CD8-positive, alpha-beta memory T cell (primary cell): ENCODE measurements at places on chromosomes 12 and 14. TPM values are rescaled to one million over a fixed set of nuclear protein-coding genes. Genes with fewer than 3 reads are reported as not detected.
A peak's percentile ranks its signal among the peaks of the same experiment; 100 is the strongest.

DNA sequence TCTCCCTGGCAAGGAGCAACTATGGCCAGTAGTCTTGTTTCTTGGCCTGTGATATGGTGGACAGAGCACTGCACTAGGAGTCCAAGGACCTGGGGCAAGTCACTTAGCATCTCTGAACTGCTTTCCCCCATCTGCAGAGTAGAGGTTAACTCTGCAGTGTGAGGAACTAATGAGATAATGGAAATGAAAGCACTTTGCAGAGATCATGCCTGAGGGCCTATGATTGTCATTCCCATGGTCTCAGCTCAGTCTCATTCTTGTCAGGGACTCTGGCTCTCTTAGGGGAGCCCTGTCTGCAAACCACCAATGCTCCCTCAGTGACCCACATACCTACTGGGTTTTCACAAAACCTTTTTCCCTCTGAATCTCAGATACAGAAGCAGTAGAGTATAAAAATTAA, 6.5 kb upstream of the PNMA1 start:
- DNase-seq: no peak
- no peak overlapping the region for H3K27ac ChIP-seq
- H3K4me1 ChIP-seq: no peaks in the 10 kb centered on the region
- no peaks in the 10 kb centered on the region for H3K27me3 ChIP-seq
- peaks cover 54% of the 10 kb centered on the region for H3K36me3 ChIP-seq

MBD6 gene
- total RNA-seq: 54.7 TPM

DNA sequence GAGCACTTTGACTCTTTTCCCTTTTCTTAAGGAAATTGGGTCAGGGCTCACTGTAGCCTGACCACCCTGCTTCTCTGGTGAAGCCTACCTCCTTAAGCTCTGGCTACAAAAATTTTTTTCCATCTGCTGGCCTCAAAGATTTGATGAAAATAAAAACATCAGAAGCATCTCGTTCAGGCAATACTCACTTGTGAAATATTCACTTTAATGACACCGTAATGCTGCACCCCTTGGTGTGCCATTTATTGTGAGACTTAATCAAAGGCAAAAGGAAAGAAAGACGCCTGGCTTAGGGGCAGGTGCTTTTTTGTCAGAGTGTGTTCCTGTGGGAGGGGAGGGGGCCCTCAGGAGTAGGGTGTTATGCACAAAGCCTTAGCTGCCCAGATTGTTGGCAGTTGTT, 155.0 kb upstream of the TMPO start:
- peaks cover 4% of the 10 kb centered on the region for H3K27me3 ChIP-seq
- H3K27ac ChIP-seq: no peak overlapping the region
- no peak for DNase-seq

CACNA2D4 gene
- total RNA-seq: 6.5 TPM

GALNT4 gene
- 5.8 TPM for total RNA-seq

DNA sequence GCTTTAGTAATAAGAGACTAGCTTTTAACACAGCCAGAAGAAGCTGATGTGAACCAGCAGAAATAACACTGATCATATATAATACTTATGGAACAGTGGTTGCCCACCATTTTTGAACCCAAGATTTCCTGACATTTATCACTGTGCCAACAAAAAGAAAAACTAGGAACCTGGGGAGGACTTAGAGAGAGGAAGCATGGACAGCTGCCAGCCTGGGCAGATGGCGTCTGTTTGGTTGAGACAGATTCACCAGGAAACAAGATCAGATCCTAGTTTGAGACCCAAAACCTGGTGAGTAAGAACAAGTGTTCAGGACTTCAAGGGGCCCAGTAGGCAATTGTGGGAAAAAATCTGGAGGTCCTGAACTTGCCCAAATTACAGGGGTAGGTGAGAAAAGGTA, 95.3 kb downstream of the BICD1 start:
- no peaks in the 10 kb centered on the region for H3K4me1 ChIP-seq
- no peak for DNase-seq
- H3K36me3 ChIP-seq: no peaks in the 10 kb centered on the region
- H3K4me3 ChIP-seq: no peak overlapping the region
- H3K27ac ChIP-seq: no peak overlapping the region

DNA sequence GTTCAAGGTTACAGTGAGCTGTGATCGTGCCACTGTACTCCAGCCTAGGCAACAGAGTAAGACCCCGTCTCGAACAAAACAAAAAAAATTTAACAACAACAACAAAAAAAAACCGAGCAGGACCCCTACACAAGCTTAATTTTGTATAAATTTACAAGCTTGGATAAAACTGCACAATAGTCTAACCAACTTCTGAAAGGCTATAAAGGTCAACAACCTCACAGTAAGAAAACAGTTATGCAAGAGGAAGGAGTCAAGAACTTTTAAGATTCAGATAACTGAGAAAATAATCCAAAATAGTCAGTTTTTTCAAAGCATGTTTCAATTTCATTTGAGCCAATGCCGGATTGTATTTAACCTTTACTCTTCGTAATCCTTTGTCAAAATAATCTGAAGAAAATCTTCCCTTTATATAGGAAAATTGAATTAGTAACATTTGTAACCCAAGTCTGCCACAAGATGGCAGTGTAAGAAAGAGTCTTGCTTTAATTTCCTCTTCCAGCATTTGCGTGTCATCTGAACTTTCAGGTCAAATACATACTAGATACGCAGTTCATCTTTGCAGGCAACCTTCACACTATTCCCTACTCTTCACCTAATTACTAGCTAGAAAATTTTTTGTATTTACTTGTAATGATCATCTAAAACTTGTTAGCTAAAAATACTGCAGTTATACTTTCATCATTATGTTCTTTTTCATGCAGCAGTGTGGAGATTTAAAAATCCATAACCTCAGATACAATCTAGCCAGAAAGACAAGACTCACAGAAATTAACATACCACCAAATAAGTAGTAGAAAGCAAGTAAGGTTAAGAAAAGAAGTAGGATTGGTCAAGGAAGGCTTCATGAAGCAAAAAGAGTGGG, 5.8 kb downstream of the CCNB1IP1 start:
- no peaks in the 10 kb centered on the region for H3K27me3 ChIP-seq
- no peak overlapping the region for H3K4me3 ChIP-seq
- no peaks in the 10 kb centered on the region for H3K36me3 ChIP-seq
- H3K27ac ChIP-seq: no peak overlapping the region
- DNase-seq: no peak
- H3K4me1 ChIP-seq: peaks cover under 1% of the 10 kb centered on the region

DNA sequence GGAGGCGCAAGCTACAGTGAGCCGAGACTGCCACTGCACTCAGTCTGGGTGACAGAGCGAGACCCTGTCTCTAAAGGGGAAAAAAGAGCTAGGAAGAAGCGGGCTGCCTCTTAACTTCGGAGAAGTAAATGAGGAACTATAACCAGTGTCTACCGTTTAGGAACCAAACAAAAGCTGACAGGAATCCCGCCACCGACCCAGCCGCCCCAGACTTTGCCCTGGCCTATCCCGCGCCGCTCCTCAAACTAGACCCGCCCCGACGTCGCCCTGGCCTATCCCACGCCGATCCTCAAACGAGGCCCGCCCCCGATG, 568 bp upstream of the SIVA1 start:
- H3K4me3 ChIP-seq: peak overlapping the region; percentile 87
- peak overlapping the region; percentile 73 for H3K27ac ChIP-seq
- DNase-seq: no peak
- peaks cover 4% of the 10 kb centered on the region for H3K36me3 ChIP-seq

DNA sequence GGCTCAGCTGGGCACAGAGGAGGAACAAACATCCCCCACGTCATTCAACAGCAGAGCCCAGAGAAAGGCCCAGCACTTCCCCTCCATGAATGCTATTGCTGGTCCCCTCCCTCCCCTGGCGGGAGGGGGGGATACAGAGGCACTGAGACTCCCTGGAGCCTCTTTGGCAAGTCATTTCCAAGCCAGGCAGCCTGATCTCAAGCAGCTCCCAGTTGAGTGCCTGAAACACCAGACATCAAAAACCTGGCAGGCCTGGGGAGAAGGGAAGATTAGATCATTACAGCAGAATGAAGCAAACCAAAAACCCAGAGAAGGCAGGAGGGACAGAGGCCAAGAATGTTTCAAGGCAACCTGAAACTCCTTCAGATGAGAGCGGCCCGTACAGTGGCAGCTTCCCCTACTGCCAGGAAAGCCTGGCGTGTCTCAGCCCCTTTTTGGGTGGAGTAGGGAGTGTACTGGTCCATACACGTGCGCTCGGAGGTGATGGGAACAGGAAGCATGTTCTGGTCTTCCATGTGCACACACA, 92.1 kb downstream of the LRRC74A start:
- no peaks in the 10 kb centered on the region for H3K27me3 ChIP-seq
- DNase-seq: no peak
- H3K27ac ChIP-seq: no peak overlapping the region
- H3K4me3 ChIP-seq: no peak overlapping the region
- H3K36me3 ChIP-seq: no peaks in the 10 kb centered on the region

- H3K27me3 ChIP-seq: no peaks in the 10 kb centered on the region
- no peak within 1 kb of the TSS for H3K4me3 ChIP-seq
- H3K36me3 ChIP-seq: no peaks in the 10 kb centered on the region
- no peaks in the 10 kb centered on the region for H3K4me1 ChIP-seq
- no peak within 1 kb of the TSS for H3K27ac ChIP-seq
These were observed at the start of gene DIO2 for GRCh38 chr14:80211153-80212022. TSS of gene DIO2 (minus strand) at chr14:80211504. CDS start at chr14:80211472, 32 bp downstream.

CNIH1 gene
- 87.1 TPM for total RNA-seq

NAA30 gene
- 25.1 TPM for total RNA-seq

RTN1 gene
- 0.13 TPM for total RNA-seq

DNA sequence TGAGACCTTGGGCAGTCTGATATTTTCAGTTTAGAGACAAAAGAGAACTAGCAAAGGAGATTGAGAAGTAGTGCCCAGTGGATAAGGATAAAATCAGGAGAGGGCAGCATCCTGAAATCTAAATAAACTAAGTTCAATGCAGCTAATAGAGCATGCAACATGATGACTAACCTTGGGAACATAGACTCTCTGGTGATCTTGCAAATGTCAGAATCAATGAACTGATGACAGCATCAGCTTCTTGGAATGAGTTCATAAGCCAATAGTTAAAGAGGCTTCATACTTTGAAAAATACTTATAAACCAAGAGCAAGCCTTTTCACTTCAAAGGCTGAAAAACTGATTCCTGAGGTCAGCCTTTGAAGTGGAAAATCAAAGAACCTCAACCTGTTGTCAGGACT, 8.2 kb downstream of the TAS2R19 start:
- no peak overlapping the region for H3K27ac ChIP-seq
- no peaks in the 10 kb centered on the region for H3K27me3 ChIP-seq
- H3K36me3 ChIP-seq: no peaks in the 10 kb centered on the region
- H3K4me1 ChIP-seq: no peaks in the 10 kb centered on the region
- DNase-seq: no peak

- DNase-seq: peak; percentile 99
- no peaks in the 10 kb centered on the region for H3K36me3 ChIP-seq
- no peaks in the 10 kb centered on the region for H3K27me3 ChIP-seq
- H3K27ac ChIP-seq: peak within 1 kb of the TSS; percentile 86
These were observed at the start of the genes RAD9B and VPS29 for GRCh38 chr12:110501752-110502738. TSS of gene RAD9B (plus strand) at chr12:110502331. CDS start at chr12:110502338, 7 bp downstream. TSS of gene VPS29 (minus strand) at chr12:110502111. CDS start at chr12:110502051, 60 bp downstream.

DNA sequence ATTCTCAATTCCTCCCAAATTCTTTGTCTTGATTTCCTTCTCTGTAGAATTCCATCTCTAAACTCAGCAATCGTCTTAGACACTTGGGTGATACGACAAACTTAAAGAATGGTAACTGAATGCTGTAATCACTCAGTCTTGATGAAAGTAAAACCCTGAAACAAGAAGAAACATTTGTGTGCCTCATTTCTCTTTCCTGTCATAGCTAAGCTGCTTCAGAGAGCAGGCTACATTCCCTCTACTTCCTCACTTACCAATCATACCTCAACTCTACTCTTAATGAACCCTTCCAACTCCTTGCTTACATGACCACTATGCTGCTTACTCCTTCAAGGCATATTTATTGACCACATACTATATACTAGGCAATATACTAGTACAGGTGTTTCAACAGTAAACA, 8.3 kb downstream of the MAP4K5 start:
- H3K4me1 ChIP-seq: peaks cover 43% of the 10 kb centered on the region
- H3K4me3 ChIP-seq: no peak overlapping the region
- no peak for DNase-seq

DNA sequence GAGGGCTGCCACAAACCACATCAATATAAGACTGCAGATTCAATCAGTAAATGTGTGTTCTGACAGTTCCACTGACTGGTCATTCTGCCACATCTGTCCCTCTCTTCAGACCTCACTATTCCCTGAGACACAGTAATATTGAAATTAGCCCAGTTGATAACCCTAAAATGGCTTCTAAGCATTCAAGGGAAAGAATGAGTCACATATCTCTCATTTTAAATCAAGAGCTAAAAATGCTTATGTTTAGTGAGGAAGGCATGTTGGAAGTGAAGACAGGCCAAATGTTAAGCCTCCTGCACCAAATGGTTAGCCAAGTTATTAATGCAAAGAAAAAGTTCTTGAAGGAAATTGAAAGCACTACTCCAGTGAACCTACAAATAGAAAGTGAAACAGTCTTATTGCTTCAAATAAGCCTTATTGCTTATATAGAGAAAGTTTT, 24.5 kb upstream of the KIF21A start:
- H3K27ac ChIP-seq: no peak overlapping the region
- no peak for DNase-seq
- no peaks in the 10 kb centered on the region for H3K27me3 ChIP-seq
- no peaks in the 10 kb centered on the region for H3K36me3 ChIP-seq
- peak overlapping the region; percentile 16 for H3K4me3 ChIP-seq

DNA sequence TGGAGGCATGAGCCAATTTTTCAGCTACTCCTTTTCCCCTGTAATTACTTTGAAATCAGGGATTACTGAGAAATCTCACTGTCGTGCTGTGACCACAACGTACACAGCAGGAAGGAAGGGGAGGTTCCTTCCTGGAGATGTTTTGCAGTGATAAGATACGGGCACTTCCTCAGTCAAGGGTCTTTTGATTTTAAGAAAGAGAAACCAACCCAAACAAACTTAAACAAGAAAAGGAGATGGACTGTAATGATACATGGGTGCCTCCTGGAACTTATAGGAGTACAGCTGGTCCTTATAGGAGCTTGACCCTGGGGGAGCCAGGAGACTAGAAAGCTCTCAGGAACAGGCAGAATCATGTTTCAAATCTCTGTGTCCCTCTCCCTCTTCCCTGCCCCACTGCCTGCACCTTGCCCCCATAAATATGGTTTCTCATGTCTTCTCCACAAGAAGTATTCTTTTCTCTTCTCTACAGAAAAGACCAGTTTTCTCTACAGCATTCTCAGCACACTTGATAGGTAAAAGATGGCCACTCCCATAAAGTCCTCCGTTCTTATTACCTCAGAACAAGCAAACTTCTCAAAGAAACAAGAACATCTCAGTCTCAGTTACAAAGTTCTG, 281.1 kb upstream of the AMIGO2 start:
- H3K27ac ChIP-seq: peak overlapping the region; percentile 76
- no peaks in the 10 kb centered on the region for H3K36me3 ChIP-seq
- H3K4me3 ChIP-seq: peak overlapping the region; percentile 58

DNA sequence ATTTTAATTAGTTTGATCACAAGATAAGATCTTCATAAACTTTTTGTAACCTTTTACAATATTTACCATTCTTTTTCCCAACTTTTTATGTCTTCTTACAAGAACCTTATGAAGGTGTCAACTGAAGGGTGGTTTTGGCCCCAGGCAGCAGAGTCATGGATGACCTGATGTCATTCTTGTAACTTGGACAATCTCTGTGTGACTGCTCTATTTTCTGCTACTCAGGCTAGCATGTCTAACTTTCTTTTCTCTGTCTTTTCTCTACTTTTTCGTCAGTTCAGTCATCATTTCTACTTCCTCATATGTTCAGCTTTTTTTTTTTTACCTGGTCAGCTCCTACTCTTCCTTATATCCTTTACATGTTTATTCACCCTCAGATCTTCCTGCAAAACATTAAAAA, 150.7 kb upstream of the PTPRQ start:
- no peaks in the 10 kb centered on the region for H3K4me1 ChIP-seq
- no peak overlapping the region for H3K4me3 ChIP-seq
- no peaks in the 10 kb centered on the region for H3K27me3 ChIP-seq

LYZ gene
- total RNA-seq: 8.8 TPM
